ENCODE measurements at places on chromosomes 1 and 21. TPM values are rescaled to one million over a fixed set of nuclear protein-coding genes. Genes with fewer than 3 reads are reported as not detected.

Gene ABCG1
- total RNA-seq = 0.85 TPM

Gene LORICRIN
- total RNA-seq = not detected

Gene OR6N1
- not detected for total RNA-seq

Gene OR2T35
- total RNA-seq = under 0.01 TPM

Gene L1TD1
- under 0.01 TPM for total RNA-seq

Gene C1orf216
- 15.6 TPM for total RNA-seq

Gene FAM76A
- total RNA-seq = 14.8 TPM

Gene SVBP
- 16.0 TPM for total RNA-seq

Gene KRTAP12-2
- not detected for total RNA-seq

Gene HHIPL2
- not detected for total RNA-seq

Gene PCAT6
- 0.40 TPM for total RNA-seq

Gene RCAN1
- 113 TPM for total RNA-seq

Gene SPRR2B
- not detected for total RNA-seq

Gene OR2AJ1
- total RNA-seq = not detected

Gene MARK1
- total RNA-seq = 4.3 TPM

Gene RPE65
- total RNA-seq = not detected

Gene NBPF10
- total RNA-seq = 1.0 TPM

Gene CLDN19
- not detected for total RNA-seq

Gene INKA2
- total RNA-seq = 4.7 TPM

Gene C1orf87
- 0.17 TPM for total RNA-seq

Gene CR1L
- total RNA-seq = not detected

Gene OLFML3
- 5.1 TPM for total RNA-seq

Data from renal cortical epithelial cell (primary cell).